ENCODE measurements at places on chromosomes 12 and 14.

GRCh38 chr12:40446385-40446784, 221.6 kb downstream of the LRRK2 start:
- DNase-seq, result no peak

GRCh38 chr12:121799842-121800693, 3.7 kb upstream of the SETD1B start:
- no peak for DNase-seq

- DNase-seq, result no peak
Observed at GRCh38 chr12:81992461-81992860, 233.3 kb upstream of the PPFIA2 start.

GRCh38 chr14:75987201-75987970, 1.8 kb downstream of the IFT43 start:
- no peak for DNase-seq

DNA sequence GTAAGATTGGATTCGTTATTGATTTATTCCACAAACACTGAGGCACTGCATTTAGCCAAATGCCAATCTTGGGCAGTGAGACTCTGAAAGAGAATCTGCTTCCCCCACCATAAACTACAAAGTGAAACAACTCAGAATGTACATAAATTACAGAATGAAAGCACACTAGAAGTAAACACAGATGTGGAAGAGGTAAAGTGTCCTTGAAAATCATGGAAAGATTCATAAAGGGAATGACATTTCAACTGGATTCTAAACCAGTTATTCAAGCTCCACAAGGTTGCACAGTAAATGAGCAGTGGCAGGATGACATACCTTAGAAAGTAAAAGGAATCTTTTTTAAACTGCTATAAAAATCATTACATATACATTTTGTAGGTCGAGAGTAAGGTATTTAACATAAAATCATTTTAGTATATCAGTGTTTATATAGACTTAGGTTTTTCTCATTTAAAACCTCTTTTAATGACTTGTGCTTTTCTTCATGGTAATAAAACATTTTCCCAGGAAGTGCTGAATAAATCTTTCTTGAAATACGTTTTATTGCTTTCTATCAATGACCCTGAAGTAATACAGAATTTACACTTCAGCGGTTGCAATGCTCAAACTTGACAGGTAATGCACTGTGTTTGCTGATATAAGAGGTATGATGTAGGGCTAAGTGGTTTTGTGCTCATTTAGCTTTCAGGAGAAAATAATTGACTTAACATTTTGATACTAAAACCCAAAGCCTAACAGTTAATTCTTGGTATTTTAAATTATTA, 270.6 kb downstream of the NAV3 start:
- peak; percentile 63 for DNase-seq

GRCh38 chr14:64502887-64503433, 678 bp downstream of the ZBTB25 start:
- no peak for DNase-seq

- DNase-seq, result no peak
Observed at GRCh38 chr12:124694846-124695497, 127.6 kb upstream of the NCOR2 start.

DNA sequence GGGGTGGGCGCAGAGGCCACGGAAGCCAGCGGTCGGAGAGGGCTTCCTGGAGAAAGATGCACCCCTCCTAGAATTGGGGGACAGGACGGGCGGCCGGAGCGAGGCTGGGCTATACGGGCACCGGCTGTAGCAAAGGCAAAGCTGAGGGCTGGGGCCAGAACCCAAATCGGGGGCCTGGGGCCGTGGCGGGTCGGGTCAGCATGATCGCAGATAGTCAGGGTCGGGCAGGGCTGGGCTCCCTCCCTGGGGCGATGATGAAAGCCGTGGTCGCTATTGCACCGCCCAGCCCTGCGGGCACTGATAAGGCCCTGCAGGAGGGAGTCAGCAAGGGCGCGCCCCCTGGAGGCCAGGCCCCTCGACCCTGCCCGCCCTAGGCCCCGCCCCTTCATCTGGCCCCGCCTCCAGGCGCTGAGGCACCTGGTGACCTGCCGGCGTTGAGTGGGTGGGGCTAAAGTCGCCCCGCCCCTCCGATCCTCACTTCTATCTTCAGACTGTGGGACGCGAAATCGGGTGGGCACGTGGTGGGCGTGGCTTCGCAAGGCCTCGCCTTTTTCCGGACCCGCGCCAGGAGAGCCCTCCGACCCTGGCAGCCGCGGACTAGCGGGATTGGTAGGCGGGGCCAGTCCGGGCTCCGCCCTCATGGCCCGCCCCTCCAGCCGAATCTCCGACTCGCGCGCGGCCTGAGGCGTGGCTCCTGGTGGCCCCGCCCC, 419 bp upstream of the SH2B3 start:
- peak; percentile 30 for DNase-seq

DNA sequence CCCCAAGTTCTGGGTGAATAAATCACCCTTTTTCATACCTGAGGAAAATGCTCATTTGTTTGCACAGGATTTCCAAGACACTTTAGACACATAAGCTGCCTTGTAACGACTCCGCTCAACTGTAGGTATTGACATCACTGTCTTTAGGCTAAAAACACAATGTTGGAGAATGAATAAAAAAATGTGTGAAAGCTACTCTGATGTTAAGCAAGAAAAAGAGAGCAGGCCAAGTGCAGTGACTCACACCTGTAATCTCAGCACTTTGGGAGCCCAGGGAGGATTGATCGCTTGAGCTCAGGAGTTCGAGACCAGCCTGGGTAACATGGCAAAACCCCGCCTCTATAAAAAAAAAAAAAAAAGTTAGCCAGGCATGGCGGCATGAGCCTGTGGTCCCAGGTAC, 11.1 kb upstream of the CIPC start:
- no peak for DNase-seq

GRCh38 chr14:53519137-53519536, 366.0 kb upstream of the DDHD1 start:
- no peak for DNase-seq

DNA sequence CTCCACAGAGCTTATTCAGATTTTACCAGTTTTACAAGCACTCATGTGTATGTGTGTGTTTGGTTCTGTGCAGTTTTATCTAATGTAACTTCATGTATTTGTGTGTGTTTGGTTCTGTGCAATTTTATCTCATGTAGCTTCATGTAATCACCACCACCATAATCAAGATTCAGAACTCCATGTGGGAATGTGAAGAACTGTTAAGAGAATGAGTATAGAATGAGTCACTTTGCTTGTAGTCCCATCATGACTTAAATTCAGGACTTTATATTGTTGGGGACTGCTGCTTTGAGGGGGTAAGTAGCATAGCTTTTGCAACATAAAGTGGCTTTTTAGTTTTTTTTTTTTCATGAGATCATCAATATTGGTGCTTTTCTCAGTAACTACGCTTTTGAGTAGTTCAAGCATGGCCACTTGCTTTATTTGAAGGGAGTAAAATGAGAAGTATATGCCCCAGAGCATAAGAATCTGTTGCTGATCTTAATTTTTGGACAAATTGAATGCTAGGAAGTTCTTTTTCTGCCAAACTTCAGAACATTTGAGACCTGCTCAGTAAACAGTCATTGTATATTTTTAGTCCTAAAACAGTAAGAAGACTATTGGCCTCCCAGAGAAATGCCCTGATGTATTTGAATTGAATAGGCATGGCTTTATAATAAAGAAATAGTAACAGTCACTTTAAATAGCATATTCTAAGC, 28.8 kb downstream of the PROX2 start:
- no peak for DNase-seq

DNA sequence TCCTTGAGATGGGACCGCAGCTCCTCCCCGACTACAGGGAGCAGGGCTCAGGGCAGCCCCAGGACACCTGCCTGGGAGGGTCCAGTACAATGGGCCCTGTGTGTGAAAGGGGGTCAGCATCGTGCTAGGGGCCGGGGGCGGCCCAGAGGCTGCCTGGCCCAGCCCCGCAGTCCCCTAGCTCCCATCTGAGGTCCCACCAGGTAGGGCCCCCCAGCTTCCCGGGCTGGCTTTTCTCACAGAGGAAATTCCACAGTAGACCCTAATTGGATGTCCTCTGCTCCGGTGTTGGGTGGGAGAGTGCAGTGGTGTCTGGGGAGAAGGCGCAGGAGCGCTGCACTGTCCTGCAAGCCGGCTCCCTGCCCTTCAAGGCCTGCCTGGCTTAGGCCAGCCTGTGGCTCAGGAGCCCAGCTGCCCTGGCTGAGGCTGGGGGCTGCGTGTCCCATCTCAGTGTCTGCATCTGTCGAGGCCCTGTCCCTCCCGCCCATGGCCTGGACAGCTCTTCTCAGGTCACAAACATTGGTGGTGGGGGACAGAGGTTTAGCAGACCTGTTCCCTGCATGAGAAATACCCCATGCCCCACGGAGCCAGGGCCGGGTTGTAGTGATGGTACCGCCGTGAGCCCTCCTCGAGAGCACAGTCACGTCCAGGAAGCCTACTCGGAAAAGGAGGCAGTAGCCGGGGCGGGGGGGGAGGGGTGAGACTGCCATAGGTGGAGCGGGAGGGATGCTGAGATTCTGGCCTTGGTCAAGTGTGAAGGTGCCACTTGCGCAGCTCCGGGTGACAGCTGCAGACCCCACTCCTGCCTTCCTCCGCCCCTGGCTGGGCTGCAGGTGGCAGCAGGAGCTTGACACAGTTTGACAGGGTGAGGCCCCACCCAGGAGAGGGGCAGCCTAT, 11.6 kb downstream of the HIP1R start:
- DNase-seq, result no peak

GRCh38 chr14:61923348-61923747, 161.1 kb downstream of the SNAPC1 start:
- DNase-seq, result no peak

GRCh38 chr12:83113945-83114344, 427.2 kb downstream of the TMTC2 start:
- no peak for DNase-seq

- DNase-seq, result no peak
Observed at GRCh38 chr12:91432089-91432488, 249.5 kb upstream of the DCN start.

GRCh38 chr14:65096323-65097089, 5.8 kb downstream of the MAX start:
- DNase-seq, result no peak

GRCh38 chr12:90355711-90356355, 599.1 kb downstream of the CCER1 start:
- DNase-seq, result no peak

DNA sequence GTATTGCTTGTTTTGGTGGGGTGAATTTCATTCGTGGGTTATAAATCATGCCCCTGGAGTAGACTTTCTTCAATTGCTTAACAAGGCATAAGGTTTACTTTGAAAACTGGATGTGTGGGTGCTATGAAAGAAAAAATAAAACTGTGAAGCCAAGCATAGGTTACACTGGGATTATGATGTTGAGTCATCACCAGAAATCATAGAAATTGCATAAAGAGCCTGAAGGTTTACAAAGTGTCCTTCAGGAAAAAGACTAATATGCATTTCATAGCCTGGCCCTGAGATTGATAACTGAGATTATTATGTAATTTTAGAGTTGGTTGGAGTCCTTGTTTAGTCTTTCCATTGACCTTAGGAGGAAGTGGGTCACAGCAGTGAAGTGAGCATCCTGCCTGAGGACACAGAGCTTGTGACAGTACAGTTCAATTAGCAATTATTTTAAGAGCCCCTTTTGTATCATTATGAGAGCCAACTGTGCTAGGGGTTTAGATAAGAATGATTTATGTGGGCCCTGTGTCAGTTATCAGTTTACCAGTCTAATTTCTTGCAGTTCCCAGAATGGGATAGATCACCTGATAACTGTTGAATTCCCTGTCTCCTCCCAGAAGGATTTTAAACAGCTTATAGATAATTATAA, 13.6 kb downstream of the LRRK2 start:
- DNase-seq, result no peak

GRCh38 chr14:64000749-64001148, 147.9 kb downstream of the SYNE2 start:
- DNase-seq, result no peak

DNA sequence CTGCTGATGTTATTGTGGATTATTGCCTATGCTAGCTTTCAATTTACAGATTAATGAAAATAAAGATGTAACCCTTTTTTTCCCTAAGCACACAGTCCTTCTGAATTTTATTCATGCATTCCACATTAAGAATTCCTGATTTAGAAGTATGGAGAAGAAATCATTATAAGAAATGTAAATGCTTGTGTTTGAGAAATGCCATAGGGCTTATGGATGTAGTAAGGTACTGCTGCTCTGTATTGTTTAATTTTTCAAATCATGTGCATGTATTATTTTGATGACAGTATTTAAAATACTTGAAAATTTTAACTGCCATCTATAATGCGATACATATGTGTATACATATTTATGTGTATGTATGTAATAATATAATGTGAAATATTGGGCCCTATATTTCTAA, 167.1 kb upstream of the SOX5 start:
- DNase-seq, result no peak

DNA sequence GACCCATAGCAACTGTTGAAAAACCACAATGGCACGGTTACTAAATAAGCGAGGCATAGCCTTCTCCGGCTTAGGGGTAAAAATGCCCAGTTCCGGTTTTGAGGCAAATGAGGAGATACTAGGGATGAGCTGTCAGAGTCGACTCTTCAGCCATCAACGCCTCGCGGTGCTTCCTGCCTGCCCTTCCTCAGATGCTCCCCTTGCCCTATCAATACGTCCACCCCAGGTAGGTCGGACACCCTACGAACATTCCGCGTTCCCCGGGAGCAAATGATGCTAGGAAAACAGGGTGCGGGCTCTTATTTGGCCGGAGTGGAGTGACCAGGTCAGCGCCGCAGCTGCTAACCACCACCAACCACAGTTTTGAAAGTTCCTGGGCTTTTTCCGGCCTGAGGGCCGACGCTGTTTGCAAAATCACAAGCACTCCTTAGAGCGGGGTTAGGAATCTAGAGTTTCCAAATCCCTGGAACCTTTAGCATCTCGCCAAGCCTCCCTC, 1.2 kb downstream of the SRSF9 start:
- DNase-seq, result no peak

GRCh38 chr14:32134448-32135097, 57.5 kb downstream of the ARHGAP5 start:
- DNase-seq, result peak; percentile 93

DNA sequence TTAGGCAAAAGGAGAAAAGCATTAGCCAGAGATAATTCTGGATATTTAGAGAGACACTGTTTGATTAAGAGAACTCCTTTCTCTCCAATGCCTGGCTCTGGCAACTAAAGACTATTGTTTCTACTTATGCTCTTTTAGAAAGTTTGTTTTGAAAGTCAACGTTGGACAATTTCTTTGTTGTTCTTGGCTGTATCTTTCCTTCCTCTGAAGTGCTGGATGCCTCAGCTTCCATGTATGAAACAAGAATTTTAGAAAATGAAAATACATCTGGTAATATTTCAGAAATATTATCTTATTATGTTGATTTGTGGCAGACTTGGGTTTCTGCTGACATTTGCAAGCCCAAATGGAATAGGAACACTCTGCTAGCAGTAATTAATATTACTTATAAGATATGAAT, 382.6 kb downstream of the SNAPC1 start:
- no peak for DNase-seq

Measured in LNCaP clone FGC (cell line).